ENCODE measurements at places on chromosomes 4 and X.

- DNase-seq, result no peak
Measured at GRCh38 chr4:164287173-164287572, 466.8 kb upstream of the SMIM31 start.

GRCh38 chr4:162011089-162011488 is 152.7 kb downstream of the FSTL5 start:
- DNase-seq, result peak; percentile 7

DNA sequence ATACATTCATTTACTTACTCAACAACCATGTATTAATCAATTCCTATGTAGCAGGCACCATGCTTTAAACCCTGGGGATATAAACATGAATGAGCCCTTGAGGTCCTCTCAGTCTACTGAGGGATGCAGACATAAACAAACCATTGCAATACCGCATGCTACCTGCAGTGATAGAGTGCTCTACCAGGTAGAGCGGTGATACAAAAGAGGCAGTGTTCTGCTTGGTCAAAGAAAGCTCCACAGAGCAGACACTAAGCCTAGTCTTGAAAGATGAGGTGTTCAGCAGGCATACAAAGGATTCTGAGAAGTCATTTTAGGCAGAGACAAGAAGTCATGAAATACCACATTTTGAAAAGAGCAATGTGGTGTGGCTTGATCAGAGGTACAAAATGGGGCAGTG is 26.9 kb upstream of the AMOT start:
- DNase-seq, result no peak

- peak; percentile 27 for DNase-seq
Measured at GRCh38 chr4:25377572-25378436, 741 bp downstream of the ANAPC4 start.

GRCh38 chr4:80990851-80991250 is 39.7 kb upstream of the BMP3 start:
- no peak for DNase-seq

GRCh38 chrX:142186103-142186502 is 19.0 kb downstream of the MAGEC2 start:
- no peak for DNase-seq

GRCh38 chrX:132651421-132652086 is 162.7 kb upstream of the MBNL3 start:
- DNase-seq, result peak; percentile 39

GRCh38 chr4:112184438-112184837 is 39.2 kb downstream of the FAM241A start:
- DNase-seq, result no peak

DNA sequence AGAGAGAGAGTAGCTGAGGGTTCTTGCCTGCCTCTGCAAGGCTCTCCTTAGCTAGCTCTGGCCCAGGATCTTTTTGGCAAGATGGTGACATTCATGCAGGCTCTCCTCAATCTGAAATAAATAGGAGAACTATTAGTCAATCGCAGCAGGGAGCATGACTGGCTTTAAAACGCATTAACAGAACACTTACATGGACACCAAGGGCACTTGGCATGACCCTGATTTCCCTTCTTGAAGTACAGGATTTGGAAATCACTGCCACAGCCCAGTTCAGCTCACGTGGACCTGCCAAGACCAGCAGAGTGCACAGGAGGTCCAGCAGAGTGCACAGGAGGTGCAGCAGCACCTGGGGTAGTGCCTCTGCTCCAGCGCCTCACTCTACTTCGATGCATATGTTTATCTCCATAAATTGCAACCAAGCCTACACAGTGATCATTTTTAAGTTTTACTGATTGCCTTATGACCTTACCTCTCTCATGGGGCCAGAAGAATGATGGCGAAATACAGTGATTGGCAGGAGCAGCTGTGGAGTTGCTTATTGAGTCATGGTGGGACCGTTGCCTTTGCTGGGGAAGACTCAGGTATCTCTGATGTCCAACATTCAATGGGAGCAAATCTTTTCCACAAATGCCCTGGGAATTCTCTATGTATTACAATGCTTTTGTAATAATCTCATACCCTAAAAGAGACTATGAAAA is 122.4 kb downstream of the SYNPO2 start:
- no peak for DNase-seq

- DNase-seq, result no peak
Measured at GRCh38 chr4:140353786-140354185, 19.7 kb upstream of the SCOC start.

GRCh38 chrX:136588036-136588435 is 56.0 kb downstream of the VGLL1 start:
- no peak for DNase-seq

DNA sequence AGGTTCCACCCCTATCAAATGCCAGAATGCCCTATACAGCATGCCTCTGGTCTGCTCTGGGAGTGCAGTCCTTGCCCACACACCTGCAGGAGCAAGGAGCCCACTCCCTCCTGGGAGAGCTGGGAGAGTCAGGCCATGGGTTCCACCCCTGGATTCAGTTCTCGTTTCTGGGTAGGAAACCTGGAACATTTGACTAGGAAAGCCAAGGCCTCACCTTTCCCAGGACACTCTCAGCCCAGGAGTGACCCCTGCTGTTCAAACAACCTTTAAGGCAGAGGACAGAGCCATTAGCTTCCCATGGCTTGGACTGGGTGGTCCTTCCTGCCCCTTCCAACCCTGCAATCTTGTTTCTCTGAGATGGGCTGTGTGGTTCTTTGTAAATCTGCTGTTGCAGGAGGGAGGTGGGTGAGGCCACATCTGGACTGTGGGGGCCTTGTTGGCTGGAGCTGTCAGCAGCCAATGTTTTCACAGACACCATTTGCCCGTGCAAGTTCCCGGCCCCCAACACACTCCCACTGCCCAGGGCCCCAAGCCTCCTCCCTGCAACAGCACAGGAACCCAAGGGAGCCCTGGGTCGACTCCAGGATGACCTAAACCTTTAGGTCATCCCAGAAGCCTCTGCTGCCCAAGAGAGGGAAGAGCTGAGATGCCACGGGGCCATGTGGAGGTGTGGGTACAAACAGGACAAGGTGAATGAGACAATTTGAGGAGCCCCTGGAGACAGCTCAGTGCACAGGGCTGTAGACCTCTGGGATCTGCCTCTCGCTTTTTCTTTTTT is 104.4 kb downstream of the PJA1 start:
- peak; percentile 31 for DNase-seq

DNA sequence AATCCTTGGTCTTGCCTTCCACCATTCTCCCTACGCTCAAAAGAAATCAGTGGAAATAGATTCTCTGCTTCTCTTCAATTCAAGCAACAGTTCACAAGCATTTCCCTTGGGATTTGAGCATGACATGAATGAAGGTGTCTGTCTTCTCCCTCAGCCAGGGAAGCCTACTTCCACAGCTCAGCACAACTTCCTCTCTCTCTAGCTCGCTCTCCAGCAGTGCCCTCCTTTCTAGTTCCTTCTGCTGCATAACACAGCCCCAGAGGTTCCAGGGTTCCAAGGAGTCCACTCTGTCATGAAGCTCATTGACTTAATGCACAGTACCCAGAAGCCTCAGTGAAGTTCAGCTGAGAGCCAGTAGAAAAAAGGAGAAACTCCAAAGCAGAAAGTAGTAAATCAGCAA is 81.3 kb downstream of the PLS3 start:
- peak; percentile 16 for DNase-seq

GRCh38 chr4:3434881-3435685 is 6.7 kb upstream of the HGFAC start:
- DNase-seq, result no peak

- no peak for DNase-seq
Measured at GRCh38 chr4:152975380-152976211, 39.5 kb downstream of the FHDC1 start.

DNA sequence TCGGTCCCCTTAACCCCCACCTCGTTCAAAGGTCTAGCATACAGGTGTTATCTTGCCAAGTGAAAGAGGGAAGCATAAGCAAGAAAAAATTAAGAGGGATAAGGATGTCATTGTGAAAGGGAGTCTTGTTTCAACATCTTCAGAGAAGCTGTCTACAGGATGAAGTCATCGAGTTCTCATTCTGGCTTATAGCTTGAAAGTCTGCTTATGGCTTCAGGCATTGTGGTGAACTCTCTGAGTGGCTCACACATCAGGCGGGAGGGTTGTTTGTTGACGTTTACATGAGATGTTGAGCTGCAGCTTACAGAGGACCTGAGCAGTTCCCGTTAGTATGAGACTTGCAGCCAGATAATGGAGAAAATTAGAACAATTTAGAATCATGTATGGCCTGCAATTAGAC is 16.6 kb downstream of the MAGEA9B start:
- DNase-seq, result peak; percentile 87

GRCh38 chr4:85613901-85614300 is 139.0 kb downstream of the ARHGAP24 start:
- no peak for DNase-seq

- DNase-seq, result no peak
Measured at GRCh38 chrX:103847174-103847870, 15.3 kb upstream of the RAB9B start.

- peak; percentile 72 for DNase-seq
Measured at GRCh38 chr4:17636696-17637622, 22.5 kb downstream of the MED28 start.

DNA sequence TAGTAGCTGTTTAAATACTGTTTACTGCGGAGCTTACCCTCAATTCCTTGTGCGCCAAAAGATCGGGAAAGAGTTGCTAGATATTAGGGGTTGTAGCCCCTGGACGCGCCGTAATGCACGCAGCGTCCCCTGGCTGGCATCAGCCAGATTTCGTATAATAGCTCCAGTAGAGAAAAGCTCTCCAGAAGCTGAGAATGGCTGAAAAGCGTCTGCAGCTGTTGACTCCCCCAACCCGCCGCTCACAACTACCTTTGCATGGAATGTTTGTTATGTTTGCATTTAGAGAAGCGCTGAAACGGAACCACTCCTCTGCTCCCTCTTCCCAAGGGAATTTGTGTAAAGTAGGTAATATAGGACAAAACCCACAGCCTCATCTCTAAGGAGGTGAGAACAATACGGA is 3.7 kb downstream of the DOCK11 start:
- DNase-seq, result no peak

GRCh38 chrX:10381193-10381592 is 224.4 kb downstream of the CLCN4 start:
- DNase-seq, result no peak

GRCh38 chr4:26310264-26310663 is 10.6 kb upstream of the RBPJ start:
- no peak for DNase-seq

- DNase-seq, result no peak
Measured at GRCh38 chr4:14368391-14368790, 633.9 kb upstream of the CPEB2 start.

- no peak for DNase-seq
Measured at GRCh38 chr4:108831291-108831690, 68.4 kb upstream of the ETNPPL start.

DNA sequence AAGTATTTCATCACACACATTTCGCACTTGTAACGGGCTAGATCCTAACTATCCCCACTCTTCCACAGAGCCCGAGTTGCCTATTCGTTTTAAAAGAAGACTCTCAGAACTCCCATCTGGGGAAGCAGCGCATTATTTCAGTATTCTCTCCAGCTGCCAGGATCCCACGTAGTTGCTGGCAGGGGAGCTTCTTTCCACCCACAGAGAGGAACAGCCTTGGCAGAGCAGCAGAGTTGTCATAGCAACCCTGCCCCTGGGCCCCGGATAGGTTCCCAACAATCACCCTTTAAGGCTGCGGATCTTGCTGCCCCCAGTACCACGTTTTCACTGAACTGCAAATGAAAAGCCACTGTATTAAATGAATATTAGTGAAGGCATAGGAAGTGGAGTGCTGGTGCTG is 106.7 kb downstream of the GPM6A start:
- no peak for DNase-seq

DNA sequence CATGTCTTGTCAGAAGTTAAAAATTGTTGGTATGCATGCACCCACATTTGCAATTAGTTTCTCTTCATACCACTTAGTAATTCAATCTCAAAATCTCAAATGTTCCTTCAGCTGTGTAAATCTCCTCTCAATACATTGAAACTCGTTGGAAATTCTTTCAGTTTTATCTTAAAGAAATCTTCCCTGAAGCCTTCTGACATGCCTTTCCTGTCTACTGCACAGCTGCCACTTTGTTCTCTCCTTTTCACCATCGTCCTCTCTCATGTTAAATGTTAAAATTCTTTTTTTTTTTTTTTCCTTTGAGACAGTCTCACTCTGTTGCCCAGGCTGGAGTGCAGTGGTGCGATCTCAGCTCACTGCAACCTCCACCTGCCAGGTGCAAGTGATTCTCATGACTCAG is 30.9 kb downstream of the MCUB start:
- DNase-seq, result no peak

GRCh38 chr4:184896868-184897715 is 71.3 kb upstream of the ACSL1 start:
- no peak for DNase-seq

- no peak for DNase-seq
Measured at GRCh38 chr4:98528882-98529281, 129.5 kb downstream of the TSPAN5 start.

GRCh38 chrX:46502848-46503247 is 42.4 kb downstream of the ZNF674 start:
- DNase-seq, result no peak

GRCh38 chr4:2831611-2832308 is 11.9 kb upstream of the ADD1 start:
- no peak for DNase-seq

DNA sequence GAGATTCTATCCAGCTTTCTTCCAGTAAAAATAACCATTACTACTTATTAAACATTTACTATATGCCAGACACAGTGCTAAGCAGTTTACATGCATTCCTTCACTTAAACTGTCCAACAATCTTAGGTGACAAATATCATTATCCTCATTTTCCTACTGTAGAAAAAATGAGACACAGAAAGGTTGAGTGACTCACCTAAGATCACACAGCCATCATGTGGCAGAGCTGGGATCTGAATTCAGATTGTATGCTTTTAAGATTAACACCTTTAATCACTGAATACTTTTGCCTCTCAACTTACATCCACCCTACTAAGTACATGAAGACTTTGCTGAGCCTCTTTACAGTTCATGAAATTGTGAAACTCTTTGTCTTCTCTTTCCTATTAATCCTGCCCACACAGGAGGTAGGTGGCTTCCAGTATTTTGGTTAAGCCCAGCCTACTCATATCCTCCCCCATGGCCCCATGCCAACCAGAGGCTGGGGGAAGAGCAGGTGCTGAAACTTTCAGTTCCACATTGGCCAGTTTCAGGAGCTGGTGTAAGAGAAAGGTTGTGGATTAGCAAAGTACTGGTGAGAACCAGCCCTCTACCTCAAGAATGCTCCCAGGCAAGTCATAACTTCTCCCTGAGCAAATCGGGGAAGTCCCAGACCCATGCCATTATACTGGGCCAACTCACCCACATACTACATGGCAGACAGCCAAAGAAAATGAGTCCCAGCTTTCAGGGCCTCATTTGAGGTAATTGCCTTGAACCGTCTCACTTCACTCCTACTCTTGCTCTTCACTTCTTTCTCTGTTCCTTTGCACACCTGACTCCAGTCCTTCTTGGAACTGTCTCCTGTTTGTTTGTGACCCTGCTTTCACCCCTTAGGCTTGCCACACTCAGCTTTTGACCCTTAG is 211.1 kb downstream of the GUCY2F start:
- DNase-seq, result no peak
